ENCODE measurements at places on chromosomes 2 and 18.
A peak's percentile ranks its signal among the peaks of the same experiment; 100 is the strongest.

DNA sequence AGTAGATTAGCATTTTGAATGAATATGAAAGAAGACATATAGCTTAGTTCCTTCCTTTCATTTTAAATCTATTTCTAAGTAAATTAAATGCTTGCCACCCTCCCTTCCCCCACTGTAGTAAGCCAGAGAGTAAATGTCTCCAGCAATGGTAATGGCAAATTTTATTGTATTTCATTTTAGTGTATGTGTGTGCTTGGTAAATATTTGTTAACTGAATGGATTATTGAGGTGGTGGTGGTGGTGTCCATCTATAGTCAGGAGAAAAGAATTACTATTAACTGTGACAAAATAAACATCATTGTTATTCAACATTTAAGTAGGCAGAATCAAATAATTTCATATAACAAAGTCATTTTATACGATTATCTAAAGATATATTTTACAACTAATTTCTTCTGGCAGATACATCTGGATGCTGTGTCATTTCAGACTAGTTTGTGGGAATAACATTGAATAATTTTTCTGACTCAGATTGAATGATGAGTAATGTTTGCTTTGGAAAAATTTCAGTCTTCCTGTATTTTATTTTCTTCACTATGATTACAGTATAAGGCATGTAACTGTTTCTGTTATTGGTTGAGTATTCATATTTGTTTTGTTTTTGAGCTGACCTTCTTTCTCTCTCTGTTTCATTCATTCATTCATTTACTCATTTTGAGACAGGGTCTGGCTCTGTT is 18.3 kb downstream of the ASXL3 start:
- DNase-seq: no peak

DNA sequence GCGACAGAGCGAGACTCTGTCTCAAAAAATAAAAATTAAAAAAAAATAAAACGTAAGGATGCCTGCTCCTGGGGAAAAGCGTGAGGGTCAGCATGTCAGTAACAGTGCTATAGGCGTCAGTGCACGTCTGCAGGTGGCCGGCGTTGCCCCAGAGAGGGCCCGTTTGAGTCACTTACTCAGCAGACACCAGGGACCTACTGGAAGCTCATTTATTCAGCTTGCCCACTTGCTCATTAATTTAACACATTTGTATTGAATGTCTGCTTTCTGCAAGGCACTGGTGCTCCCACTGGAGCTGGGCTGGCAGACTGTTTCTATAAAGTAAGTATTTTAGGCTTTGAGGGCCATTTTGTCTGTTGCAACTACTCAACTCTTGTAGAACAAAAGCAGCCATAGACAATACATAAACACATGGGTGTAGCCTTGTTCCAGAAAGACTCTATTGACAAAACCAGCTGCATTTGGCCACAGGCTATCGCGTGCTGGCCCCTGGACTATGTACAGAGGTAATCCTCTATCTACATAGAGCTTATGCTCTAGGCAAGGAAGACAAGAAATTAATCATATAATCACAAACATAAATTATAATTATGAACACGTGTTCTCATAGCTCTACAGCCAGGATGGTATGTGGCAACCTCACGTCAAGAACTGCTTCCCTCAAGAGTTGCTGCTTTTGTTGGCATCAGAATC is 73.2 kb downstream of the KLHL29 start:
- DNase-seq: no peak

DNA sequence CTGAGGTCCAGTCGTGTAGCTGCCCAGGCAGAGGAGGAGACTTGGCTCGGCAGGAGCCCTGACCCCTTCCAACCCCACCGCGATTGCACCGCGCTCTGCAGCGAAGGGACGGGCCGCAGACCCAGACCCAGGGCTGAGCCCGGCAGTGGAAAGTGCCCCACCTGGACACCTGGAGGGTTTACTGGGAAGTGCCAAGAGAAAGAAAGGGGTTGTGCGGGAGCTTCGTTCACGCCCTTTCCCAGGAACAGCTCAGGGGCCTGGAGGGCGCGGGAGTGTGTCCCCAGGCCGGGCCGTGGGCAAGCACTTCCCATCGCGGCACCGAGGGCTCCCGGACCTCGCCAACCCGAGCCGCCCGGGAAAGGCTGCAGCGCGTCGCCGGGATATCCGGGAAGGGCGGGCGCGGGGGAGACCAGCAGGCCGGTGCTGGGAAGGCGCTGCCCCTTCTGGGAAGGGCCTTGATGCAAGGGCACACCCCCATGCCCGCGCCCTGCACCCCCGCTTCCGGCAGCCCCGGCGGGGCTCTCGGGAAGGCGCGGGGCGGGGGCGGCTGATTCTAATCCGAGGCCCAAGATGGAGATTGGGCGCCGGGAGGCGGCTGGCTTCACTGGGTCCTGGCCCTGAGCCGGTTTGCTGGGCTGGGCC is 36.1 kb upstream of the MRPL33 start:
- DNase-seq: peak; percentile 84

- DNase-seq: no peak
These were observed 23.4 kb upstream of the LRRC30 start for GRCh38 chr18:7207366-7207915.

DNA sequence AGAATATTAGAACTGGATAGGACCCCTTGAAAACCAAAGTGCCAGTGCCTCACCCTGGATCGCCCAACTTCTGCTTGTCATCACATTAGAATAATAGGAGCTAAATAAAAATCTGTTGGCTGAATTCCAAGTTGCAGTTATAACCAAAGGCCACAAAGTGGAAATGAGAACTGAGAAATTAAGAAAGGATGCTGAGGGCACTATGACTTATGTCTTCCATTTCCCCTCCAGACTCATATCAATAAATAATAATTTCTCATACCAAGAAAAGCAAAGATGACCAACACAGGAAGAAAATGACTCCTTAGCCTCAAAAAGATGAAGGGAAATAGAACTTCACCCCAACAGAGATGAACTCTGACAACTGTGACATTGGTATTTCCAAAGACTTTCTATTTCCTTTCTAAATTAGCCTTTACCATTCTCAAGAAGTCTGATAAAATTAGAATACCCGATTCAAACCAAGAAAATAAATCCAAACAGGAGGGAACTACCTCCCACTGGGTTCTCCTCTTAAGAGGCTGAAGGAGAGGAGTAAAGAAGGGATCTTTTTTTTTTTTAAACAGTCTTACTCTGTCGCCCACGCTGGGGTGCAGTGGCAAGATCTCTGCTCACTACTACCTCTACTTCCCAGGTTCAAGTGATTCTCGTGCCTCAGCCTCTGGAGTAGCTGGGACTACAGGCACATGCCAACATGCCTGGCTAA is 46.5 kb upstream of the EPG5 start:
- DNase-seq: no peak

DNA sequence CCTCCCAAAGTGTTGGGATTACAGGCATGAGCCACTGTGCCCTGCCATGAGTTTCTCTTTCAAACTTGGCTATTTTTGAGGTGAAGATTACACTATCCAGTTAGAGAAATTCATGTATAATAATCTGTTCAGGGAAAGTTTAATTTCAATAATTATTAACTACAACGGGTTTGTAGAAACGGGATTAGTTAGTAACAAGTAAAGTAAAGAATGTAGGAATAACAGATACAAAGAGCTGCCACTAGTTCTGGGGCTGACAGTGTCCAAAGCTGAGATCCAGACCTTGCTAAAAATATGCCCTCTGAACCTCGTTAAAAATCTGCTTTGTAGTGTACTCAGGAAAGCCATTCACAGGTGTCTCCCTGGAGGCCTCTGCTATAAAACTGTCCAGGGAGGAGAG is 16.9 kb downstream of the SFTPB start:
- DNase-seq: no peak
